ENCODE measurements at places on chromosomes 6 and 20.

DNA sequence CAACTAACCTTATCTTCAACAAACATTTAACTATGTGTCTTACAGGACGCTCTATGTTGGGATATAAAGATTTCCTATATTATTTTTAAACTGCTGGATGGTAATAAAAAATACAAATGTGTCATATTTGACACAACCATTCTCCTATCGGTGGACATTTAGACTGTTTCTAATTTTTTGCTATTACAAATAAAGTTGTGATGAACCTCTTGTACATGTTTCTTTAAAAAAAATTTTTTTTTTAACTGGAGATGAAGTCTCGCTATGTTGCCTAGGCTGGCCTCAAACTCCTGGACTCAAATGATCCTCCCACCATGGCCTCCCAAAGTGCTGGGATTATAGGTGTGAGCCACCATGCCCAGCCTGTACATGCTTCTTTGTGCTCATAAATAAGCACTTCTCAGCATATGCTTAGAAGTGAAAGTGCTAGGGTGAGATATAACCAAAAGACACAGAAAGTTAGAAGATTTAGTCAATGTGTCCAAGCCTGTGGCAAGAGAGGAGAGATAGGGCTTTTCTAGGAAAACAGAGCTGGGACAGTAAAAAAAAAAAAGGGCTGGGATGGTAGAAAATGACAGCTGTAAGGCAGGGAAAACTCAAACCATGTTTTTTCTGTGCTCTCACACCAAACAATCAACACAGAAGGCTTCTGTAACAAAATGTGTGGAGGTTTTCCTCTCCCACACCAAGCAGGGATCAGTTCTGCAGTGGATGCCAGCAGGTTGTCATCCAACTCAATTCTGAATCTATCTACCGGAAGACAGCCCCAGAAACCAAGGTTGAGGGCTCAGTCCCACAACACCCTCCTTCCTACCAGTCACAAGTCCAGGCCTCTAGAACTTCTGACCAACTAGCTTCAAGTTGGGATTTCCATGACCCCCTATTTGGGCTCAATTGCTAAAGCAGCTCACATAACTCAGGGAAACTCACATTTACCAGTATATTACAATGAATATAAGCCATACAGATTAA is 70.0 kb upstream of the SMIM29 start:
- no peak for DNase-seq

- no peak for DNase-seq
Measured at GRCh38 chr6:22917344-22917743, 348.0 kb downstream of the HDGFL1 start.

- DNase-seq: no peak
Measured at GRCh38 chr20:49471397-49471796, 11.1 kb downstream of the KCNB1 start.

DNA sequence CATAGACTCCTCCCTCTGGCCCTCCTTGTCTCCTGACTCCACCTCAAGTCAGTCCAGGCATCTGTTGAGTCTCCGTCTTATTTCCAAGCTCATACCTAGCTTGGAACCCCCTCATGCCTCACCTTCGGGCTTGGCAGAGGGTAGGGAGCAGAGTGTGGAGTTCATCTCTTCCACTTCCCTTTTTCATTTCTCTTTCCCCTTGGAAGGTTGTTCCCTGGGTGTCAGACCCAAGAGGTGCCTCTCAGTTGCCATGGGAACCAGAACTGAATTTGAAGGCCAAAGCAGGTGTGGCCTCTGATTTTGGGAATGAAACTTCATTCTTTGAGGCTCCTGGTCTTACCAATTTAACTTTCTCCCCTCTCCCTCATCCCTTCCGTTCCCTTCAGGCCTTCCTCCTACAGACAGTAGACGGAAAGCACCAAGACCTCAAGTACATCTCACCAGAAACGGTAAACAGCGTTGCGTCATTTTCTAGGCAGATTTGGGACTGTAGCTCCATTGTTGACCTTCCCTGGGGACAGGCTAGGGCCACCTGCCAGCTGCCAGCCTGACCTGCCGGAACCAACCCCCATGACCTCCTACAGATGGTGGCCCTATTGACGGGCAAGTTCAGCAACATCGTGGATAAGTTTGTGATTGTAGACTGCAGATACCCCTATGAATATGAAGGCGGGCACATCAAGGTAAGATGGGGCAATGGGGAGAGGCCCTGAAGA is 6.6 kb downstream of the CDC25B start:
- DNase-seq: no peak
